ENCODE measurements at places on chromosomes 5 and 9.

DNA sequence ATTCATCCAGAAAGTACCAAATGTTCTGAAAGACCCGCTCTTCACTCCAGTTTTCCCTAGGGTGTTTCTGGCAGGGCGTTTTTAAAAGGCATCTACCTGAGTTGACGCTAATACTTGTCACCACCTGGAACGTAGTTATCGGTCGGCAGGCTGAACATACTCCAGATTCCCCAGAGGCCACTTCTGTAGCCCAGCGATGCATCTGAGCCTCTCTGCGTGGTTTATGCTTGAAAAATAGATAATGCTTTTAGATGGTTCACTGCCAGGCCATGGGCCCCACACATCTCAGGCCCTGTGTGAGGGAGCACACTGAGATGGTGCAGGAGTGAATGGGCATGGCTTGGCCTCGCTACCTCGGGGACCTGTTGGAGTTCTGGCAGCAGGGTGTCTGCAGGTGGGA lies 33.0 kb upstream of the NCS1 start:
- no peak for DNase-seq

DNA sequence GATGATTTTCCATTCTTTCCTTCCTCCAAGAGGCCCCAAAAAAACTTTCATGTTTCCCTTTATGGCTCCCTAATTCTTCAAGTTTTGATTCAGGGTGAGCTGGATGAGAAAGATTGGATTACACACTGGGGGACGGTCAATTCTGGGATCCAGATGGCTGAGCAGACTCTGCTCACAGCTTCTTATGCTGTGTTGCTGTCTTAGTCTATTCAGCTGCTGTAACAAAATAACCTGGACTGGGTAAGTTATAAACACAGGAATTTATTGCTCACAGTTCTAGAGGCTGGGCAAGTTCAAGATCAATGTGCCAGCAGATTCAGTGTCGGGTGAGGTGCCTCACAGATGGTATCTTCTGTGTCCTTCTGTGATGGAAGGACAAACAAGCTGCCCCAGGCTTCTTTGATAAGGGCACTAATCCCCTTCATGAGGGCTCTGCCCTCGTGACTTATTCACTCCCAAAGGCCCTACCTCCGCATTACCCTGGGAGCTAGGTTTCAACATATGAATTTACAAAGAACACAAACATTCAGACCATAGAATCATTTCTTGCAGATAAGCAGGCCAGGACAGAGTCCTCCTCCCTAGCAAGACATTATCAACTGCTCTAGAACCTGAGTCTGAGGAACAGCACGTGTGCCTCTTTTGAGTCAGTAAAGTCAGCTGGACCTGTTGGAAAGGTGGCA lies 23.1 kb upstream of the SMAD5 start:
- no peak for DNase-seq

- no peak for DNase-seq
These were observed 53.1 kb upstream of the ARRDC3 start for GRCh38 chr5:91436241-91436640.

- DNase-seq = no peak
These were observed 3.3 kb downstream of the SLF1 start for GRCh38 chr5:94621763-94622162.

- DNase-seq = no peak
These were observed 117.1 kb upstream of the WWC1 start for GRCh38 chr5:168174376-168174775.

DNA sequence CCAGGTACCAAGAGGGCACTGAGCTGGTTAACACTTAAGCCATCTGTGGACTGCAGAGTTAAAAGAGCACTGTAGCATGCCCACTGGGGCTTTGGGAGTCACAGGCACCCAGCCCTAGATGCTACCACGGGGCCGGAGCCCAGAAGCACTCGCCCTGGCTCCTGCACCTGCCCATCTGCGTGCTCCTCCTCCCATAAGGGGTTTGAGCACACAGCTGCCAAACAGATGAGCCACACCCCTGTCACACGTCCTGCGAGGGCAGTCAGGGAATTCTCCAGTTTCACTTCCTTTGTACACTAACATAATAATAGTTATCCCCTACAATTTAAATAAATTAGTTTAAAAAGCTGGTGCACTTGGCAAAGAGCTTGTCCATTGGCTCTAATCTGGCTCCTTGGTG lies 4.5 kb upstream of the PCA3 start:
- no peak for DNase-seq

DNA sequence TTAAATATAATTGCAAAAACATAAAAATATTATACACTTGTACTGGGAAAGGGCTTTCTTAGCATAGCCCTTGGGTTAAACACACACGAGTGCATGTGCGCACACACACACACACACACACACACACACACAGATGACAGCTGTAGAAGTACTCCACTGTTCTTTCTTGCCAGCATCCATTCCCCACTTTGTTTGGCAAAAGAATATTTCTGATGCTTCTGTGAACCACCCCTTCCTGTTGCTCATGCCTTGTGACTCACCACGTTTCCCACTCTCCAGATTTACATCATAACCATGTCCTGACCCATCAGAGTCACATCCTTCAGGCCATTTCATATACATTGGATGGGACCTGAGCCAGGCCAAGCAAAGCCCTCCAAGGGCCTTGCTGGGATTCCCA lies 280.1 kb downstream of the DNAH5 start:
- no peak for DNase-seq

GRCh38 chr9:104555521-104555920 lies 13.4 kb upstream of the OR13C8 start:
- no peak for DNase-seq

- peak; percentile 87 for DNase-seq
These were observed 33.8 kb downstream of the CAPSL start for GRCh38 chr5:35904443-35905132.

GRCh38 chr5:80387063-80387768 lies 20.6 kb upstream of the ZFYVE16 start:
- no peak for DNase-seq

- peak; percentile 42 for DNase-seq
These were observed 72.3 kb downstream of the SLCO4C1 start for GRCh38 chr5:102223542-102224477.

DNA sequence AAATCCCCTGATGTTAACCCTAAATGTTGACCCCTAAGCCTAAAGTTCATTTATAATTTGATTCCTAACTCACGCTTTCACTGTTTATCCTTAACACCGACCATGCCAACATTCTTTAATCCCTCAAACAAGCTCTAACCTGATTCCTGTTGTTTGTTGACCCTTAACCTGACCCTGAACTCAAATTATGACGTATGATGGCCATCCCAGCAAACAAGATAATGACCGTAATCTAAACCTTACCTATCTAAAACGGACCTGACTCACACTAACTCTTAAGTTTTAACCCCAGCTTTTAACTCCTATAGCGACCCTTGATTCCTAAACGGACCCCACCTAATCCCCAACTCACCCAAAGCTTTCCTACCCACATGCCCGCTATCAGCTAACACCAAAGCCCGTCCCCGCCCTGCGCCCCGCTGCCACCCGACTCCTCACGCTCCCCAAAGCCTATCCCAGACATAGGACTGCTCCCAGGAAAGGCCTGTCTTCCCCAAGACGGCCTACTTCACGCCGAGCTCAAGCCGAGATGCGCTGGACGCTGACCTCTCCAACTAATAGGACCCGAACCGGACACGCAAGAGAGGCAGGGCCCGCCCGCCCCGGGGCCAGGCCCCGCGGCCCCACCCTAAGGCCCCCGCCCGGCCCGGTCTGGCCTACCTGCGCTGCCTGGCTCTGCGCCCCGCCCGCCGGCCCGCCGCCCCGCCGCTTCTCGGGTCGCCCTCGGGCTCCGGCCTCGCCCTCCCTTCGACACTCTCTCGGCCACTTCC lies 395 bp downstream of the TLN1 start:
- no peak for DNase-seq

DNA sequence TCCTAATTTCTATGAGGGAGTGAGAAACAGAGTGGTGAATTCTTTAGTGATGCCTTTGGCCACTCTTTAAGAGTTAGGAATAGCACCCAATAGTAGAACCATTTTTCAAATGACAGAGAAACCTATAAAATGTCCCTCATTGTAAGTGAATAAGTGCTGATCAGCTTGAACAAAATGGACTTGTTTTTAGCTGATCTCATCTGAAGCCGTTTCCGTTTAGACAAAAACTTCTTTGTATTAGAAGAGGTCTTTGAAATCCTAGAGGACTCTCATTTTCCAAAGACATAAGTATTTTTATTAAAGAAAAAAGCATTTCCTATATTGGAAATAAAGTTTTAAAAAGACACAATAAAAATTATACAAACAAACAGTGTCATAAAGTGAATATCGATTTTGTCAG lies 273.9 kb downstream of the ARHGEF28 start:
- no peak for DNase-seq

- no peak for DNase-seq
These were observed 17.8 kb downstream of the NUDT2 start for GRCh38 chr9:34346873-34347799.

DNA sequence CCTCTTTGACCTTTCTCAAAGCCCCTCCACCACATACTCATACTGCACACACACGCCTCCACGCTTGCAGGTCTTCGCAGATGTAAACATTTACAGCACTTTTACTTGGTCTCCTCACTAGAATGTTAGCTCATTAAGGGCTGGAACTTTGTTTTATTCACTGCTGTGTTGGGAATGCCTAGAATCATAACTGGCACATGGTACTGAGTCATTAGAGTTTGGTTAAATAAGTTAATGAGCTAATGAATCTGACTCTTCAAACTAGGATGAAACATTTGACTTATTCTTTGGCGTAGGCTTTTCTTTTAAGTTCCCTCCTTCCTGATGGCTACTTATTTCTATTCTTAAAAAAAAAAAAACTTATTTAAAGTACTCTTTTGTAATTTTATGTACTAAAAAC lies 28.9 kb downstream of the MAN2A1 start:
- no peak for DNase-seq

- no peak for DNase-seq
These were observed 47.8 kb downstream of the THOC3 start for GRCh38 chr5:175920231-175920811.

- DNase-seq = peak; percentile 87
These were observed 2.5 kb downstream of the KDM3B start for GRCh38 chr5:138354926-138355378.

GRCh38 chr5:112183874-112184273 lies 235.2 kb downstream of the EPB41L4A start:
- no peak for DNase-seq

GRCh38 chr5:133907075-133907474 lies 61.4 kb downstream of the C5orf15 start:
- no peak for DNase-seq

GRCh38 chr5:62488531-62488930 lies 76.0 kb downstream of the IPO11 start:
- no peak for DNase-seq

All from activated CD4-positive, alpha-beta T cell treated with anti-CD3 and anti-CD28 coated beads, Interleukin-10, Interleukin-2, amounts not matched to agents 100 ng/mL and 50 ng/mL, durations not matched to agents 16 hours and 8 hours (primary cell).